ENCODE measurements at places on chromosomes 2 and 18. TPM values are rescaled to one million over a fixed set of nuclear protein-coding genes. Genes with fewer than 3 reads are reported as not detected.

DNA sequence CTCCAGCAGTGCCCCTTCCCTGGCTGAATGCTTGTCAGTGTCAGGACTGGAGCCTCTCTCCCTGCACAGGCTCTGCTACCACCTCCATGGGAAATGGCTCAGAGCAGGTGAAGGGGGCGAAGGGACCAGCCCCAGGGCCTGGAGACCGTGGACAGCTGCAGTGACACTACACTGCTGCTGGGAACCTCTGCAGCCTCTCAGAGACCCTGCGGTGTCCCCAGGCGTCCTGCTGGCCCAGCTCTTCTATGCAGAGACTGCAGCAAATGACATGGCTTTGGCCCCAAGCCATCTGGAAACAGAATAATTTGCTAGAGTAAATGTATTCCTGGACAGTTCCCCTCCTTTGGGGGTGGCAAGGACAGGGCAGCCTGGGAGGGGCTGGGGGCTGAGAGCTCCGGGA lies 53.2 kb downstream of the CIB4 start:
- DNase-seq: no peak
- no peaks in the 10 kb centered on the region for H3K4me1 ChIP-seq
- no peaks in the 10 kb centered on the region for H3K27me3 ChIP-seq
- H3K27ac ChIP-seq: no peak overlapping the region
- H3K36me3 ChIP-seq: no peaks in the 10 kb centered on the region
- H3K4me3 ChIP-seq: no peak overlapping the region

DNA sequence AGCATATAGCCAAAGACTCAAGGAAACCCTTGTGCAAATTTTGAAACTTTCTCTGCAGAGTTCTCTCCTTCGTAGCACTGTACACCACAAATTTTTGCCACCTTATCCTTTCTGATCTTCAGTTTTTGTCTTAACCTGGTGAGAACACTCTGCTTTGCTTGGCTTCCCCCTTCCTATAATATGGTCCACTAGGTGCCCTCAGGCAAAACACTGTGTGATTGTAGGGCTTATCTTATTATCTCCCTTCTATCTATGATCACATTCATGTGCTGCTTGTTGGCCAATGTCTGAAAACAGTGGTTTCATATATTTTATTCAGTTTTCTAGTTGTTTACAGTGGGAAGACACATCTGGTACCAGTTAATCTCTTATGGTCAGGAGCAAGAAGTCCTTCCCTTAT lies 111.1 kb downstream of the MTX2 start:
- no peak for DNase-seq
- H3K36me3 ChIP-seq: no peaks in the 10 kb centered on the region
- H3K27me3 ChIP-seq: no peaks in the 10 kb centered on the region
- H3K4me1 ChIP-seq: no peaks in the 10 kb centered on the region
- no peak overlapping the region for H3K27ac ChIP-seq

DNA sequence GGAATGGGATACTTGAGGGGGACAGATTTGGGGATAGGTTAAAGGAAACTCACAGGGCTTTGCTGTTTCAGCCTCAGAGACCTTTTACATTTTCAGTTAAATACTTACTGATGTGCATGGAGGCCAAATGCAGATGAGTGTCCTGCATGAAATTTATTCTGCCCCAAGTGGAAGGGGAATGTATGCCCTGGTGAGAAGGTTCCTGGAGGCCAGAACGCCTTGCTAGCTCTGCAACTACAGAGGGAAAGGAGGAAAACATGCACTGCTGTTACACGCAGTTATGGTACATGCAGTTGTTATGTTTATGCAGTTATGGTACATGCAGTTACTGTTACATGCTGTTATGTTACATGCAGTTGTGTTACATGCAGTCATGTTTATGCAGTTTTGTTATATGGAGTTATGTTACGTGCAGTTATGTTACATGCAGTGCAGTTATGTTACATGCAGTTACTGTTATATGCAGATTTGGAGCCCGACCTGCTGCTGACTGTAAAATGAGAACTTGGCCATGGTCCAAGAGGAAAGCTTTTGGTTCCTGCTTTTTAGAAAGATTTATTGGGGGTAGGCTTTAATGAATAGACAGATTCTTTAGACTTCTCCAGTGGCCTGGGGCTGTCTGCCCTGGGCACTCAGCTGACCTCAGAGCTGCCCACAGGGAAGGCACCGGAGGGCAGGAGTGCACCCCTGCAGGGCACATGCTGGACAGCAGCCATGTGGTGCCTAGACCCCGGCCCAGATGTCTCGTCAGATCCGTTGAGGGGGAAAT lies 84.1 kb downstream of the LDLRAD4 start:
- H3K4me1 ChIP-seq: peaks cover 9% of the 10 kb centered on the region
- DNase-seq: no peak
- no peaks in the 10 kb centered on the region for H3K27me3 ChIP-seq
- H3K4me3 ChIP-seq: no peak overlapping the region
- no peaks in the 10 kb centered on the region for H3K36me3 ChIP-seq
- no peak overlapping the region for H3K27ac ChIP-seq

DNA sequence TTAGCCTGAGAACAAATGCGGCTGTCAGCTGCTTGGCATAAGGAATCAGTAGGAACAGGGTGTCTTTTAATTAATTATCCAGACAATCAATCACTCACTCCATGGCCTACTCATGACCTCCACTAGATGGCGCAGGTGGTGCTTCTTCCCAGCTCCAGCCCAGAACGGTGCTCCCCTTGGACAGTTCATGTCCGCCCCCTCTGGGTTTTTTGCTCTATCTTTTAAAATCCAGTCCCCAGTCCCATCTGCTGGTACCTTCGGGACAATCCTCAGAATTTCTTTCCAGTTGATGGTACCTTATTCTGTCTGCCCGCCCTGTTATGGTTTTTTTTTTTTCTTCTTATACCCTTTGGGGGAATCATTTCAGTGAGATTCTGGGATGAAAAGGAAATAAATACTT lies 99.8 kb downstream of the CACNB4 start:
- H3K36me3 ChIP-seq: no peaks in the 10 kb centered on the region
- no peaks in the 10 kb centered on the region for H3K4me1 ChIP-seq
- H3K4me3 ChIP-seq: no peak overlapping the region
- H3K27me3 ChIP-seq: no peaks in the 10 kb centered on the region
- DNase-seq: no peak

- H3K4me3 ChIP-seq: no peak overlapping the region
- H3K27ac ChIP-seq: no peak overlapping the region
- DNase-seq: no peak
- no peaks in the 10 kb centered on the region for H3K36me3 ChIP-seq
Measured at GRCh38 chr2:11473659-11474433, 7.9 kb upstream of the E2F6 start.

GRCh38 chr2:69184224-69184623 lies 171.2 kb downstream of the ANTXR1 start:
- no peak for DNase-seq
- no peaks in the 10 kb centered on the region for H3K27me3 ChIP-seq
- H3K36me3 ChIP-seq: no peaks in the 10 kb centered on the region

- H3K27me3 ChIP-seq: no peaks in the 10 kb centered on the region
- no peaks in the 10 kb centered on the region for H3K36me3 ChIP-seq
- no peak overlapping the region for H3K27ac ChIP-seq
- H3K4me3 ChIP-seq: no peak overlapping the region
- H3K4me1 ChIP-seq: no peaks in the 10 kb centered on the region
Measured at GRCh38 chr2:23718931-23719700, 207.8 kb downstream of the ATAD2B start.

The FAP gene
- total RNA-seq: 2.0 TPM

The RSAD2 gene
- total RNA-seq: 8.3 TPM

The TMEM169 gene
- 1.1 TPM for total RNA-seq

The MC4R gene
- not detected for total RNA-seq
